Activated CD4-positive, alpha-beta memory T cell treated with anti-CD3 and anti-CD28 coated beads, Interleukin-2, amount 10 ng/mL, durations not matched to agents 7 days and 5 days (primary cell): ENCODE measurements at places on chromosomes 3 and 15. TPM values are rescaled to one million over a fixed set of nuclear protein-coding genes. Genes with fewer than 3 reads are reported as not detected.

- DNase-seq: no peak
Observed at GRCh38 chr3:100653604-100654294, 44.3 kb downstream of the ADGRG7 start.

GRCh38 chr15:52924630-52925029, 134.5 kb upstream of the ONECUT1 start:
- DNase-seq: no peak

The COX17 gene
- 69.8 TPM for total RNA-seq

- DNase-seq: no peak
Observed at GRCh38 chr15:68618908-68619698, 40.3 kb downstream of the CORO2B start.
